ENCODE measurements at places on chromosomes 16 and 17. TPM values are rescaled to one million over a fixed set of nuclear protein-coding genes. Genes with fewer than 3 reads are reported as not detected.

The FBXO39 gene
- total RNA-seq, result 0.06 TPM

The CD19 gene
- not detected for total RNA-seq

GRCh38 chr16:15482068-15482747, 47.8 kb downstream of the BMERB1 start:
- DNase-seq, result peak; percentile 95

The KRTAP9-8 gene
- not detected for total RNA-seq

The KRTAP3-1 gene
- total RNA-seq, result not detected

DNA sequence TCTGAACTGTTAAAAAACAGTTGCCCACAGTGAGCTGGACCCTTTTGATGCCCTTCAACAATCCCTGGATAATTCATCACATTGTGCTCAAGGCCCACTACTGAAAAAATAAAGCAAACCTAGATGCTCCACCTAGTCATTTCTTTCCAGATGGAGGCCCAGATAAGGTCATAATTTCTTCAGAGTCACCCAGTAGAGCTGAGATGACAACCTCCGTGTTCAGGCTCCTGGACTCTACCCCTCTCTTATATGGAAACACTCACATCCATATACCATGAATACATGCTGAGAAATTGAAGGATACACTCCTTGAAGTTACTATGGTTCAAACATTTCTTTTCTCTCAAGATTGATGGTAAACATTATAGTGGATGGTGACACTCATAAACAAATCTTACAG, 2.7 kb upstream of the ABCA3 start:
- no peak for DNase-seq

DNA sequence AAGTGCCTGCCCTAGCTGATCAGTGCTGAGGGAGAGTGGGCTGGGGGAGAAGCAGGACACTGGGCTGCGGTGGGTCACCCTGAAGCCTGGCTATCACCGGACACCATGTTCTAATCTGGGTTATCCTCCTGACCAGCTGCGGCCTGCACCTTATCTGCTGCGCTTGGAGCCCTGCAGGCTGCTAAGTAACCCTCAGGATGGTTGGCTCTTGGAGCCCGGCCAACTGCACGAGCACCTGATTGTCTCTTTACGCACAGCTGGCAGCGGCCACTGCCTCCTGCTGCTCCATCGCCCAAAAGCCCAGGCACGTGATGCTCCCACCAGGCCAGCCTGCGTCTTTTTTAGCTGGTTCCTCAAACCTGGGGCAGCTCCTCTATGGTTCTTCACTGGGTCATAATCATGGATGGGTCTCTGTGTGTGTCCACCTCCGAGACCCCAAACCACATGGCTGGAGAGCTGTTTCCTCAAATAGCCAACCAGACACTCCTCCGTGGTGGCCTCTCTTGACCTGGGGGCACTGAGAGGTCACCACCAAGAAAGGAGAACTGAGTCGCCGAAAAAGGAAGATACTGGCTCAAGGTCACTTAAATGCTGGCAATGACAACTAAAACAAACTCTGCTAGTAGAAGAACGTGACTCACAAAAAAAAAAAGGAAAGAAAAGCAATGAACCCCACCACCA, 21.7 kb downstream of the SPHK1 start:
- DNase-seq, result no peak

DNA sequence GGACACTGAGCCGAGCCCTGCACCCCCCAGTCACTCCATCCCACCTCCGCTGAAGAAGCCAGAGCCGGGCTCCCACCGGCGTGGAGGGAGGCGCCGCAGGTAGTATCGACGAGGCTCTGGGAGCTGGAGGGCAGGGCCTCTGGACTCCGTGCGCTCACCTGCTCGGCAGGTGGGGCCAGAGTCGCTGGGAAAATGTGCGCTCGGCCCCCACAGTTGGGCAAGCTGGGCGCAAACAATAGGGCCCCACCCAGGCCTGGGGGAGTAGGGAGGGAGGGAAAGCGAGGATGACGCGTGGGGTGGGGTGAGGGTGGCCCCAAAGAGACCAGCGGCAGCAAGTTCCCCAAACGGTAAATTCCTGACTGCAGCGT, 668 bp downstream of the JUP start:
- no peak for DNase-seq
